ENCODE measurements at places on chromosomes 16 and 17.

DNA sequence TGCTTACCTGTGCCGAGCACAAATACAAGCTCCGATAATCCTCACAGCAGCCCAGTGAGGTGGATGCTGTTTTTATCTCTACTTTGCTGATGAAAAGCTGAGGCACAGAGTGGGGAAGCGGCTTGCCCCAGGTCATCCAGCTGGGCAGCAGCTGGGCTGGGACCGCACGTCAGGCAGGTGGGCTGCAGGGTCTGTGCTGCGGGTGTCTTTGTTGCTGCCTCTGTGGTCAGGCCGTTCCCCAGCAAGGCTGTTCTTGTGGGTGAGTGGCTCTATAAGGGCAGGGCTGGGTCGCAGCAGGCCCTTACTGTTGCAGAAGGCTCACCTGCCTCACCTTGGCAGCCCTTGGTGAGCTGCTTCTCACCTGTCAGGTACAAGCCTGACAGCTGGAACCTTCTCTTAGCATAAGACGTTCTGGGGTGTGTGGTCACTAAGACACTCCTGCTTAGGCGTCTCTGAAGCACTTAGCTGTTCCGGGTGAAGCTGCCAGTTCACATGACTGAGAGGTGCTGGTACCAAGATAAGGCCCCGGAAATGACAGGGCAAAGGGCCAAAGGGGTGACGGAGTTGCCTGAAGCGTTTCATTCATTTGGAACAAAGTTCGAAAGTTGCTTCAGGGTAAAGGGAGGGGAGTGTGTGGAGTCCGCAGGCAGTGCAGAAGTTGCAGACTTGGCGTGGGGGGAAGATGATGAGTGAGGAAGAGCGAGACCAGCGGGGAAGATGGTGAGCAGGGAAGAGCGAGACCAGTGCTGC is 17.4 kb downstream of the IRF8 start:
- no peak for DNase-seq

- peak; percentile 49 for DNase-seq
These were observed 135.4 kb upstream of the AXIN2 start for GRCh38 chr17:65696739-65697394.

- peak; percentile 56 for DNase-seq
These were observed 1.6 kb downstream of the ZNF598 start for GRCh38 chr16:2008009-2008526.

DNA sequence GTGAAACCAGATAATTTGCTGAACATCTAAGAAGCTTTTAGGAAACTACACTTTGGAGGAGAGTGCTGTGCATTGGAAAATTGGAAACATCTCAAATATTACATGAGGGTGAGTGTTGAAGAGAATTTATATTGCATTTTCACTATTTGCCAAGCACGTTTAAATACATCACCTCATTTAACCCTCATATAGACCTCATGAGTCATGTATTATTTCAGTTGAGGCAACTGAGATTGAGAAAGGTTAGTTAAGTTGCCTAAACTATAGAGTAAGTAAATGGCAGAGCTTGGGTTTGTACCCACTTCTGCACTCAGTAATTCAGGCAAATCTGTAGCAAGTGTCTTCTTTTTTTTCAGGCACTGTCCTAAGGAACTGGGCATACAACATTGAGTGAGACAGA is 3.7 kb upstream of the NLK start:
- no peak for DNase-seq

GRCh38 chr16:86517652-86518258 is 7.4 kb downstream of the FOXF1 start:
- peak; percentile 53 for DNase-seq

- no peak for DNase-seq
These were observed 587 bp downstream of the MMP2 start for GRCh38 chr16:55479430-55480140.

GRCh38 chr17:42399948-42400843 is 12.0 kb upstream of the STAT3 start:
- no peak for DNase-seq

DNA sequence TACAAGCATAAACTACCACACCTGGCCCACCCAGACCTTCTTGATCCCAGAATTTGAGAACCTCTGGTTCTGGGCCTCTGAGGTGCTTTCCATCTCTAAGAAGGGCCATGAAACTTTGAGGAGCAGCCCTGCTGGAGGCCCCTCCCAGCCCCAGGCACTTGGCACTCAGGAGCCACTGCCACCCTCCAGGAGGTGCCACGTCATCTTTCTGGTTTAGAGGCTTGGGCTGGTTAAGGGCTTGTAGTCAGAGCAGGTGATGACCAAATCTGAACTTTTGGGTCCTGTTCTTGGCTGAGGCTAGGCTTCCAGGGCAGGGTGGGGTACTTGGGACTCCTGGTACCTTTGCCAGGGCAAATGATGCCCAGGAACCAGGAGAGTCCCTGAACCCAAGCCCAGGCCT is 13.8 kb upstream of the DLX4 start:
- no peak for DNase-seq

DNA sequence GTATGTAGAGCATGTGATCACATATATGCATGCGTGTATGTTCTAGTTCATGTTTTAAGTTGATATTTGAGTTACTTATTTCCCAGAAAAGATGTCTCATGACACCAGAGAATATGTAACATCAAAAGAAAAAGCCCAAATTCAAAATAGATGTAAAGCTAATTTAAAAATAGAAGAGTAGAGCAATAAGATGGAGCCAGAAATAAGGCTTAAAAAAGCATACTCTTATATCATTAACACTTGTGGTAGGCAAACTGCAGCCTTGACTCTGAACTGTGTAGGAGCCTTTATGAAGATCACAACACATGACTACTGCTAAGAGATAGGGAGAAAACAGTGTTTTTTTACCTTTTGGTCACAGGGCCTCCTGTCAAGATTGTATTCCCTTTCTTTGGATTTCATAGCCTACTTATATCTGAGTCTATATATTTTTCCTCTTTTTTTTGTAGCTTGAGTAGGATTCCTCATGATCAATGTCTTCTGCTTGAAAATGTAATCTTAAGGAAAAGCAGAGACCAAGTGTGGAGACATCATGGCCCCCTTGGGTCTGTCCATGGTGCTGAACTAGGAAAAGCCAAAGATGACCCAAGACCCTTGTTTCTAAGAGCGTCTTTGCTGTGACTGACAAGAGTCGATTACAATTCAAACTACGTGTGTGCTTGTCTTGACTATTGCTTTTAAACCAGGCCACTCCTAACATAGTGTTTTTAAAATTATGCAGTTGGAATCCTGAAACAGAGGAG is 390.4 kb downstream of the SHISA9 start:
- DNase-seq = no peak

DNA sequence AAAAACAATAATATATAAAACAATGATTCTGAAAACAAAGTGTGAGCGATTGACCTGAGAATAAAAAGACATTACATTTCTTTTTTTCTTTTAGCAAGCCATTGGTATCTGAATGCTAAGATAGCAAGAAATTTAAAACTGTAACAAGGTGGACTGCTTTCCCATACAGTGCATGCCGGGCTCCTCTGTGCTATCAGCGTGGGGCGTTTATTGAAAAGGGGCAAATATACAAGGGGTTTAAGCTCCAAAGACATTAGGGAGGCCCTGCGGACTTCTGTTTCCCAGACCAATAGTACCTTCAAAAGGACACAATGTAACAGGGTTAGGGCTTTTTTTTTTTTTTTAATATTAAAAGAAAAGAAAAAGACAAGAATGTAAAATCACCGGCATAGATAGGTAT is 261.3 kb downstream of the ZFHX3 start:
- DNase-seq = no peak

DNA sequence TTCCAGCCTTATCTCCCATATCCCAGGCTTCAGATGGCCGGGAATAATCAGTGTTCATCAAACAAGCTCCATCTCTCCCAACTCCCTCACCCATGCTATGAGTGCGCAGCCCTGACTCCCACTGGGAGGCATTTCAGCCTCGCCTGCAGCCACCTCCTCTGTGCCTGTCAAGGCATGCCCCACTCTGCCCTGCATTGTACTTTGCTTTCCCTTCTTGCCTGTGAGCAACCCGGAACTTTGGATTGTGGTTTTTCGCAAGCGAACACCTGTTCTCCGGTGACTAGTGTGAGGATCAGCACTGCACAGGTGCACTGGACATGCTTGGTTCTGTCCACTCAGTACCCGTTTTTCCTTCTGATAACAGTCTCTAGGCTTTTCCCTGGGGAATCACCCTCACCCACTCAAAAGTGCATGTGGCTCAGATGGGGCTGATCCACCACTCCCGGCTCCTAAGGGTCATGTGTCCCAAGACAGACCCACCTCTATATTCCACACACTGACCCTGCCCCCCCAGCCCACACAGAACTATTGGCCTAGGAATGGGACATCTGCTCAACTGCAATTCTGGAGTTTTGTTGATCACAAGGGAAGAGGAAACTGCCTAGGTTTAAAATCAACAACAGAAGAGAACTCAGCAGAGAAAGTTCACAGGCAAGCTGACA is 9.1 kb downstream of the CHST6 start:
- DNase-seq = peak; percentile 80

- DNase-seq = no peak
These were observed 22.1 kb upstream of the IL21R start for GRCh38 chr16:27379919-27380318.

DNA sequence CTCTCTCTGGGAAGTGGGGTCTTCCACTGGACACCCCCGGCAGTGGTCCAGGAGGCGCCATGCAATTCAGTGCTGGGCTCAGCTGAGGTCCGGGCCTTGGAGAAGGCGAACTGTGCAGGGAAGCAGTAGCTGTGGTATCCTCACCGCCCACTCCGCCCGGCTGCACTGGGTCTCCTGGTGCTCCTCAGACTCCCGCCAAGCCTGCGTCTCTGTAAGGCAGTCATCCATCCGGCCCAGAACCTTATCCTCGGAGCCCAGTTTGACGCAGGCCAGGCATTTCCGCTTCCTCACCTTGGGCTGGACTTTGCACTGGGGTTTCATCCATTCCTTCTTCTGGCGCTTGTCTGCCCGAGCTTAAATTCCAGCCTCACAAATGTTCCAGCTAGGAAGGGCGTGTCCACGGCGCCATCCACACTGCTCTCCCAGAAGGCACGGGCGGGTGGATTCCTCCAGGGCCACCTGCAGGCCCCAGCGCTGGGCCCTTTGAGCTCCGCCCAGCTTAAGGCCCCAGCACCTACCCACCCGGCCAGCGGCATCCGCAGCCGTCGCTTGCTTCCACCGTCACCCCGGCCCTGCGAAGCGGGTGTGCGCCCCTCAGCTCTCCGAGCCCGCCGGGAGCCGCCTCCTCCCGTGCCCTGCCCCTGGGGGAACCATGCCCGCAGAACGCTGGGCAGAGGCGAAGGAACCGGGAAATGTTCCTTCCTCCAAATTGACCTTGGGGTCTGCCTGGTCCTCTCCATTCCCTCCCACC is 1884.8 kb downstream of the TP53TG3F start:
- no peak for DNase-seq

DNA sequence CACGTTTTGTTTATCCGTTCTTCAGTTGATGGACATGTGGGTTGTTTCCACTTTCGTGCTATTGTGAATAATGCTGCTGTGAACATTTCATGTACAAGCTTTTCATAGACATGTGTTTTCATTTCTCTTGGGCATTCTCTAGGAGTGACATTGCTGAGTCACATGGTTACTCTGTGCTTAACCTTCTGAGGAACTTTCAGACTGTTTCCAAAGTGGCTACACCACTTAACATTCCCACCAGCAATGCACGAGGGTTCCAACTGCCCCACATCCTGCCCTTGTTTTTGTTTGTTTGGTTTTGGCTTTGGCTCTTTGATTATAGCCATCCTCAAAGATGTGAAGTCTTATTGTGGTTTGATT is 14.2 kb upstream of the PEMT start:
- DNase-seq = peak; percentile 49

DNA sequence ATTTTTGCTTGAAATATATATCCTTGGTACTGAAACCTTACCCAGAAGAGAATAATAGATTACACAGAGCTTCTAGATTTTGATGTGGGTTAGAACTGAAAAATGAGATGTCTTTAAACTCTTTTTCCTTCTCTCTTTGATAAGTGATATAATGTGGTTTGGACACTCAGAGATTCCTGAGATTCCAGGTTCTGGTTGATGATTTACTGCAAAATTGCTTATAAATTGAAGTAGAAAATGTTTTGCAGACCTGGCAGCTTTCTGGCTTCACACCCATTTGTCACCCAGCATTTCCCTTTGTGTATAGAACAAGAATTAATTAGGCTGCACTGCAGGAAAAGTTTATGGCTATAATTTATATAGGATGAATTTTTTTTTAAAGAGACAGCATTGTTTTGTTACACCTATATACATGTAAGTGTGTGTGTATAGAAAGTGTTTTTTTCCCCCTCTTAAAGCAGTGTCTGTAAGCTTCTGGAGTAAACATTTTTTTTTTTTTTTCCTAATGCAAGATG is 23.5 kb downstream of the AATF start:
- peak; percentile 31 for DNase-seq

DNA sequence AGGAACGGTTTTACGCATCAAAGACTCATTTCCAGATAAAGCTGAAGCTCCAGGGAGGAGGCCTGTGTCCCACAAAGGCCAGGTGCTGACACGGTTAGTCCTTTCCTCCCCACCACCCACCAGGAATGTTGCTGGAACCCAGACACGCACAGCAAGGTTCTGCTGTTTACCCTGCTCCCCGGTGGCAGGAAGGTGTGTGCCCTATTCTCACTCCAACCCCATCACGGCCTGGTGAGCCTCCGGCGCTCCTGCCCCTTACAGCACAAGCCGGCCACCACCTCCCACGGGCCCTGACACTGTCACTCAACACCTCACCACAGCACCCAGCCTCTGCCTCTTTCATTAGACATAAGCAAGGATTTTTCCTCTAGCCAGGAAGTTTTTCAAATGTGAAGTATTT is 47.8 kb downstream of the ANKRD11 start:
- no peak for DNase-seq

GRCh38 chr17:41553987-41554680 is 17.7 kb downstream of the KRT9 start:
- DNase-seq = no peak

- no peak for DNase-seq
These were observed 2.5 kb downstream of the RPL13 start for GRCh38 chr16:89562939-89563338.

GRCh38 chr17:32382526-32383223 is 32.7 kb downstream of the ZNF207 start:
- DNase-seq = no peak

DNA sequence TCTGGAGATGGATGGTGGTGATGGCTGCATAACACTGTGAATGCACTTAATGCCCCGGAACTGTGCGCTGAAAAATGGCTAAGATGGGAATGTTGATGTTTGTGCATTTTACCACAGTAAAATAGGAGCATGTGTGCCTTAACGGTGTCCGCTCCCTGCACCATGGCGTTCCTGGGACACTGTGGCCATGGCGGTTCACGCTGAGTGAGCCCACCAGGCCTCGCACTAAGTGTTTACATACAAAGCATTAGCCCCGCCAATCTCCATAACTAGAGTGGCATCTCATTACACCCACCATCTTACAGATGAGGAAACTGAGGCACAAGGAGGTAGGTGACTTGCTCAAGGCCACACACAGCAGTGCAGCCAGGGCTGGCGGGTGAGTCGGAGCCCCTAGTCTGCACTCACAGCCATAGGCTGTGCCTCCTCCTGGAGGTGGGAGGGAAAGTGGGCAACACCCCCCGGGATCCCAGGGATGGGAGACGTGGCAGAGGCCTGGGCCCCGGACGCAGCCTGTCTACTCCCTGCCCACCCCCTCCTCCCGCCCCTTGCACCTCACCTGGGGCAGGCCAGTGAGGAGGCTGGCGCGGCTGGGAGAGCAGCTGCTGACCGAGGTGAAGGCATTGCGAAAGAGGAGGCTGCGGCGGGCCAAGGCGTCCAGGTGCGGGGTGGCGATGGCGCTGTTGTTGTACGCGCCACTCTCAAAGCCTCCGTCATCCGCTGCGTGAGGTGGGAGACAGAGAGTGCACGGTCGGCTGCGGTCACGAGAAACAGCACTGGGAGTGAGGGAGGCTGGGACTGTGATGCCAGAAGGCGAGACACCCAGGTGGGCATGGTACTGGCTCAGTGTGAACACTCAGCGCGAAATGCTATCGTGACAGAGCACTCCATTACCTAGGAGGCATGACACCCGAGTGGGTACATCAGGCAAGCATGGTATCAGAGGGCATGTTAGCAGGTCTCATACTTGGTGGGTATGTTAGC is 3.4 kb downstream of the SGSH start:
- DNase-seq = no peak

Measured in SW480 (cell line).